GM13977 (cell line): ENCODE measurements at places on chromosomes 12 and 14.

DNA sequence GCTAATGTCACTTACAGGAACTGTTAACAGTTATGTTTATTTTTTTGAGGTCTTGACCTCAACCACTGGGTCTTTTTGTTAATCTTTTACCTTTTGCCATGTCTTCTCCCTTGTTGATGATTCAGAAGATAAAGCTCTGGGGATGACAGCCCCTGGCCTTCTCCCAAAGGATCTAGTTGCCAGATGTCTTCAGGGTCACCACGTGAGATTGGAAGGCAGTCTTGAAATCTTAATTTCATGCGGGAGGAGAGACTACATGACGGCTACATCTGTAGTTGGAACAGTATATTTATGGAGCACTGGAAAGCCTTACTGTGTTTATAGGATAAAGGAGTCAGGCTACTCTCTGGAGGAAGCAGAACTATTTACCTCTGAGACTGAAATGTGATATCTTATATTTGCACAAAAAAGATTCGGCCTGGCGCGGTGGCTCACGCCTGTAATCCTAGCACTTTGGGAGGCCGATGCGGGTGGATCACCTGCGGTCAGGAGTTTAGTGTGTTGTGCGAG, 5.6 kb downstream of the MLEC start:
- no peak for DNase-seq

DNA sequence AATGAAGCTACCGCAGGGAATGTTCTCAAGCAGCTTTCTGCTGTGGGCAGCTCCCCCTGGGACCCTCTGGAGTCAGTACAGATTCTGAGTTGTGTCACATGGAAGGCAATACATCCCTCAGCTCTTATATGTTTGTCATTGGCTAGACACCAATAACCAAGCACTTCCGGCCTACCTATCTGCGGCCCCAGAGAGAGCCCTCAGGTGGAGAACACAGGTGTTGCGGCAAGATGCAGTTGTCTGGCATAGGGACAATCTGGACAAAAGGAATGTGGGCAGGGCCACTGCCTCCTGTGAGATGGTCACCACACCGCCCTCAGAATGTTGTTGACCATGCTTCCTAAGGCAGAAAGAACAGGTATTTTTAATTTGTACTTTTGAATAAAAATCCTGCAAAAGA, 118.7 kb downstream of the BRMS1L start:
- peak; percentile 25 for DNase-seq

- DNase-seq = no peak
Observed at GRCh38 chr14:59695198-59695597, 118.6 kb upstream of the CCDC175 start.

GRCh38 chr14:100828031-100828769, 2.3 kb downstream of the MEG3 start:
- no peak for DNase-seq

GRCh38 chr12:127294651-127295210, 972.2 kb upstream of the TMEM132C start:
- no peak for DNase-seq
